ENCODE measurements at places on chromosomes 2 and 18.

DNA sequence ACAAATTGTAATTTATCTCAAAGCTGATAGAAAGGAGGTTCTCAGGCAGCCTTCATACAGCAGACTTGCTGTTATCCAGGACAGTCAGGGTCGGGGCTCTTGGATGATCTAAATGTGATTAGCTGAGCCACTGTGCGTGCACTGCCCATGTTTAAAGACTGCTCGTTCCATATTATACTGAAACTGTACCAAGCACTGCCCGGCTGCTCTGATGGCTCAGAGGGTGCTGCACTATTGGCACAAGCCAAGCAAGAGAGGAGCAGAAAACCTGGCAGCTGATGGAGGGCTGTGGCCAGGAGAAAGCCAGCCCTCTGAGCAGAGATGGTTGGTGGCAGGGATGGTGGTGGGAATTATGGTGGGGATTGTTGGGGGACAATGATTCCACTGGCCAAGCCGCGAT lies 63.4 kb downstream of the COL6A3 start:
- peaks cover 7% of the 10 kb centered on the region for H3K4me1 ChIP-seq
- H3K4me3 ChIP-seq, result no peak overlapping the region
- peaks cover 85% of the 10 kb centered on the region for H3K36me3 ChIP-seq

GRCh38 chr2:171334171-171334570 lies 99.6 kb downstream of the METTL8 start:
- H3K27me3 ChIP-seq, result no peaks in the 10 kb centered on the region
- H3K36me3 ChIP-seq, result no peaks in the 10 kb centered on the region

GRCh38 chr18:46299465-46300008 lies 195.4 kb downstream of the HAUS1 start:
- H3K36me3 ChIP-seq, result no peaks in the 10 kb centered on the region
- H3K4me1 ChIP-seq, result no peaks in the 10 kb centered on the region
- no peak for DNase-seq

DNA sequence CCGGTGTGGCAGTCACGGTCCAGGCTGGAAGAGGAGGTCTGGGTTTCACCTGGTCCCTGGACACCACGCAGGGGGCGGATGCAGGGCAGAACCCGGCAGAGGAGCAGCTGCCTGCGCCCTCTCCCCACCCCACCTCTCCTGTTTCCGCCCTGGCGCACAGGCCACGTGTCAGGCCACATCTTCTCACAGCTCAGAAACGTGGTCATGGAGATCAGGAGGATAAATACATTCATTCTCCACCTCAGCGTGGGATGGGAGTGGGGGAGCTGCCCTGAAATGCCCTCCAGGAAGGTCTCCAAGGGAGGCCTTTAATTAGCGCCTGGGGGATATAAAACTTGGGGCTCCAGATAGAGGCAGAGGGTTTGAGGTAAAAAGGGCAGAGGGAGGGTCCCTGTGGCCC lies 142.0 kb downstream of the KCTD1 start:
- H3K4me3 ChIP-seq, result no peak overlapping the region
- no peaks in the 10 kb centered on the region for H3K4me1 ChIP-seq
- H3K36me3 ChIP-seq, result no peaks in the 10 kb centered on the region
- no peak for DNase-seq
- H3K27ac ChIP-seq, result no peak overlapping the region

DNA sequence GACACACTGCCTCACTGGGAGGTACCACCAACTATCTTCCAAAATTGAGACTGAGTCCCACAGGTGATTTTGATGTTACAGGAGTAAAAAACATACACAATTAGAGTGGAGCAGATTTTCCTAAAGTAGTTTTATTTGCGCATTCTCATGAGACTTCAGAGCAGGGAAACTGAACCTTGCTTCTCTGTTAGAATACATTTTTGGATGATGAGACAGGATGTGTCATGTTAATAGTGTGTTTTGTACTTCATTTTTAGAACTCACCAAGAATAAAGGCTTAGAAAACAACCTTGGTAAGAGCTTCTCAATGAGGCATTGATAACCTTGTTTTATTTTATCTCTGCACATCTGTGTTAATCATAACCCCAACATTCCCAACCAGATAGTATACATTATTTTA lies 310.2 kb upstream of the GALNT5 start:
- DNase-seq, result peak; percentile 60
- H3K27me3 ChIP-seq, result no peaks in the 10 kb centered on the region
- H3K4me3 ChIP-seq, result no peak overlapping the region
- no peaks in the 10 kb centered on the region for H3K4me1 ChIP-seq
- no peak overlapping the region for H3K27ac ChIP-seq
